ENCODE measurements at places on chromosomes 2 and 18.

DNA sequence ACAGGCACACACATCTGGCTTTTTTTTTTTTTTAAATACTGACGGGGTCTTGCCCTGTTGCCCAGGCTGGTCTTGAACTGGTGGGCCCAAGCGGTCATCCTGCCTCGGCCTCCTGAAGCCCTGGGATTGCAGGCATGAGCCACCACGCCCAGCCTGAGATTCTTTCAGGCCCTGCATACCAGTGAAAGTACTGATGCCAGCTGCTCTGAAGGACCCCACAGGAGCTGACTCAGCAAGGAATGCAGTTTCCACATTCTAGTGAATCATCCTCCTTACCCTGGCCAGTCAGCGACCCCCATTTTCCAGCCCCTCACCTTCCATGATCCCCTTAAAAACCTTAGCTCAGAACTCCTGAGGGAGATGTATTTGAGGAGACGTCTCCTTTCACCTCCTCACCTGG lies 5.8 kb upstream of the DTYMK start:
- DNase-seq: no peak

DNA sequence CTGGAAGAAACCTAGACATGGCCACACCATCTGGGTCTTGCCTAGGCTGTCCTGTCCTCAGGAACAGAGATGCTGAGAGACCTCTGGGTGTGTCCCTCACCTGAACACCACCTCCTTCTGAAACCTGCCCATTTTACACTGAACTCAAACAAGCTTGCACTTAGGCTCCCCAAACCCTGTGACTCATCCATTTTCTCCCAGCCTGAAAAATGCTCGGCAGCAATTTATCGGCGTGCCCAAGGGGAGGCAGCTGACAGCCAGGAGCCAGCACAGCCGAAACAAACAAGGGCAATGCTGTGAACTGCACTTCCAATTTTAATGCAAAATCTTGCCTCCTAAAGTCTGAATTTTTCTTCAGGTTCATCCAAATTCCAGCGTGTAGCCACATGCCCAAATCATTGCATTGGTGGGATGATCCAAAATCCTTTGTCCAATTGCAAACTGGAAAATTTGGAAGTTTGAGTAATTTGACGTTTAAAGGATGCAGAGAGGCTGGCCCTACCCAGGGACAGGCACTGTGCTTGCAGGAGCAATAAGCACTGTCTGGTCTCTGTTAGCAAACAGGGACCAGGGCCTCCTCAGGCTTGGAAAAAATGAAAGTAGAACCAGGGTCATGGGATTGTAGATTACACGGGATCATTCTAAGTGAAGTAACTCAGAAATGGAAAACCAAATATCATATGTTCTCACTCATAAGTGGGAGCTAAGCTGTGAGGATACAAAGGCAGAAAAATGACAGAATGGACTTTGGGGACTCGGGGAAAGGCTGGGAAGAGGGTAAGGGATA lies 67.7 kb downstream of the GALNT14 start:
- DNase-seq: no peak

DNA sequence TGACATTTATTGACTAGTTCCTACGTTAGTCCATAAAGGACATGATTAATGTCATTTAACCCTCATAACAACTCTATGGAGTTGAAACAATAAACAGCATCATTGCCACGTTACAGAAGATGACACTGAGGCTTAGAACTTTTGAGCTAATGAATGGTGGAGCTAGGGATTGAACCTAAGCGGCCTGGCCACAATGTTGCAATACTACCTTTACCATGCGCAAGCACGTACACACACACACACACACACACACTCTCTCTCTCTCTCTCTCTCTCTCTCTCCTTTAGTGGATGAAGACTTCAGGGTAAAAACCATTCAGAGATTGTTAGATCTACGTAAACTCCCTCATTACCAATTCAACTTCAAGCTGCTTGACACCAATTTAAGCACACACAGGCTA lies 875 bp upstream of the MAP3K19 start:
- no peak for DNase-seq

- DNase-seq: peak; percentile 74
Measured at GRCh38 chr2:190679813-190680591, 31.1 kb downstream of the NAB1 start.

DNA sequence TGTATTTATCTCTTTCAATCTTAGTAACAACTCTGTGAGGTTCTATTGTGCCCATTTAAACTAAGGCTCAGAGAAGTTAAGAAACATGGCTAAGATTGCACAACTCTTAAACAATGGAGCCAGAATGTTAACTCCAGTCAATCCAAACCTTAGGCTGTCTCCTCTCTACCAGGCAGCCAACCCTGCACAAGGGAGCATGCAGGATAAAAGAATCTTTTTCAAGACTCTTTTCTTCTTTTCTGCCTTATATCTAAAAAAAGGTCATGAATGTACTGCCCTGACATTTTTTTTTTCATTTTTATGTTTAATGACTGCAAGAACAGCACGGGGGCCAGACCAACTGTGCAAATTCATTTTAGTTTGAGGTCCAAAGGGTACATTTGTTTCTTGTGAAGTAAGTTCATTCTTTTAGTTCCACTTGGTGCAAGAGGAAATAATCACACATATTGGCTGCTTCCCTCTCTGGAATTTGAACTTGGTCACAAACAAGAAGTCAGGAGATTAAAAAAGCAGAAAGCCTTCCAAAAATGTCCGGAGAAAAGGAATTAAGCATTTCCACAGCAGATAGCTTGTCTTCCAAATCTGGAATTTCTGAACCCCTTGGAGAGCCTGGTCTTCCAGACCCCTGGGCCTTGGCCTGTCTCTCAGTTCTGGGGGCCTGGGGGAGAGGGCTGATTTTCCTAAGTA lies 96.0 kb upstream of the RIOK3 start:
- DNase-seq: no peak

DNA sequence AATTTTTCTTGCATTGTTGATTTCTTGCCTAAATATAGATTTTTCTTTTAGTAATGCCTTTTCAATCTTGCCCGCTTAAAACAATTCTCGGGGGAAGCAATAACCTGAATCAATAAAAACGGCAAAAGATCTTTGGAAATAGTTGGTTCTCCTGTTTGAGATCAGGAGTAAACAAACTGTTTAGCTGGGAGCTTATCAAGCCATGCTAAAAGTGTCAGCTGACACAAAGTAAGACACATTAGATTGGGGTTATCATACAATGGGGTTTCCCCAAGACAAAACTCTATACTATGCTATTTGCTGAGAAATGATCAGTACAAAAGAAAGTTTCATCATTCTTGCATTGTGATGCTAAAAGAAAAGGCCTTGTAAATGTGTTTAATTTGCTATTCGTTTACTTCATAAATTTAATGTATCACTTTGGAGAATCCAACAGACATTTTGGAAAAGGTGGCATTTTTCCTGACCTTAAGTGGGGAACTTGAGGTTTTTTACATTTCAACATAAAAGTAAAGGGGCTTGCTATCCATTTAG lies 46.5 kb downstream of the ATIC start:
- DNase-seq: no peak

GRCh38 chr2:181411105-181411849 lies 45.9 kb upstream of the ITGA4 start:
- no peak for DNase-seq

DNA sequence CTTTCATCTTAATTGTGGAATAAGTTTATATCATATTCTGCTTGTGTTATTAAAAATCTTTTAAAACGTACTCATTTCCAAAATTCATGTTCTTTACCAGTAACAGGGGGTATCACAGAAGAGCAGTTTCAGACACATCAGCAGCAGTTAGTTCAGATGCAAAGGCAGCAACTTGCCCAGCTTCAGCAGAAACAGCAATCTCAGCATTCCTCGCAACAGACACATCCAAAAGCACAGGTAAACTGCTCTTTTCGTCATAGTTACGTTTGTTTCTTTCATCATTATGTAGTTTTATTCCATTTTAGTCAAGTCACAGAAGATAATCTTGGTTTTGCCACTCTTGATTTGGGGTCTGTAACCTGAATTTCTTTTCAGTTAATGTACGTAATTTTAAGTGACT lies 93.5 kb upstream of the KIF5C start:
- no peak for DNase-seq

- DNase-seq: no peak
Measured at GRCh38 chr2:237282568-237283128, 131.3 kb downstream of the COL6A3 start.

- no peak for DNase-seq
Measured at GRCh38 chr18:25998461-25998860, 92.0 kb downstream of the SS18 start.

GRCh38 chr2:88549616-88550292 lies 77.5 kb downstream of the EIF2AK3 start:
- no peak for DNase-seq

- DNase-seq: no peak
Measured at GRCh38 chr2:97858442-97858841, 137.3 kb downstream of the TMEM131 start.

- no peak for DNase-seq
Measured at GRCh38 chr2:54858021-54858681, 134.7 kb downstream of the EML6 start.

Measured in stimulated activated effector memory CD8-positive, alpha-beta T cell treated with anti-CD3 and anti-CD28 coated beads, Interleukin-12 subunit alpha, Interleukin-12 subunit beta, amount 100 ng/mL, for 72 hours (primary cell).